ENCODE measurements at places on chromosomes 13 and 19.

DNA sequence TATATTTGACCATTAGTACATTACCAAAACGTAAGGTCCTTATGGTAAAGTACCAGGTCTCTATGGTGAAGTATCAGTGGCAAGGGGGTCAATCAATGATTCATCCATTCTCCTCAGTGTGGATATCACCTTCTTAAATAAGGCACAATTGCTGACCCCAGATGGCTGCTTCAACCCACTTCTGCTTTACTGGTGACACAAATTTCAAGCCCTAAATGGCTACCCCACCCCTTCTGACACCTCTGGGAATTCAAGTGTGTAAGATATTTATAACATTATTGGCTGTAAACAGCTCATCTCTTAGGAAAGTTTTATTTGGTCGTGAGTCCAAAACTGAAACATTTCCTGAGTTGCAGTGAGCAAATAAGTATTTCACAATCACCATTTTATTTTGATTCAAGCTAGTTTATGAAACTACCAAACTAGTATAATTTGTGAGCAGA is 7.9 kb upstream of the WBP4 start:
- DNase-seq, result no peak

DNA sequence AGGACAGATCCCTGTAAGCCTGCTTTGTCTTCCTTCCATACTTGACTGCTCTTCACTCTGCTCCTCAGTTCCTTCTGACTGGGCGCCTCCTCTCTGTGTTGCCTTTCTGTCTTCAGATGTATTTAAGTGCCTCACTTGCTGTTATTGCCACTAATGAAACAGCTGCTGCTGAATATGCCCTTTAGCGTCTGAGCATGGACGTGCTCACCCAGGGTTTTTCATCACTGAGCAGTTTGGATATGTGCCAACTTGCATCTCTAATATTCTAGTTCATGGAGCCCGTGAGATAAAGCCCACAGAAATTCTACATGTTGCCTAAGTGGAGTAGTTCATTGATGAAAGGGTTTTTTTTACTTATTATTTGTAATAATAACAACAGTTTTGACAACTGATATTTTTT is 198.2 kb downstream of the MYO16 start:
- DNase-seq, result no peak

DNA sequence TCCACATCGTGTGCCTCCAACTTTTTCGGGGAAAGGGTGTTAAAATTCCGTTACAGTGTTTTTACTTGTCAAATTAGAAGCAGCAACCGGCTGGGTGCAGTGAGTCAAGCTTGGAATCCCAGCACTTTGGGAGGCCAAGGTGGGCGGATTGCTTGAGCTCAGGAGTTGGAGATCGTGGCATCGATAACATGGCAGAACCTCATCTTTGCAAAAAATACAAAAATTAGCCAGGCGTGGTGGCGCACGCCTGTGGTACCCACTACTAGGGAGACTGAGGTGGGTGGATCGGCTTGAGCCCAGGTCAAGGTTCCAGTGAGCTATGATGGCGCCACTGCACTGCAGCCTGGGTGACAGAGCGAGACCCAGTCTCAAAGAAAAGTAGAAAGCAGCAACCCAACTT is 1.1 kb upstream of the SLC35E1 start:
- DNase-seq, result no peak

DNA sequence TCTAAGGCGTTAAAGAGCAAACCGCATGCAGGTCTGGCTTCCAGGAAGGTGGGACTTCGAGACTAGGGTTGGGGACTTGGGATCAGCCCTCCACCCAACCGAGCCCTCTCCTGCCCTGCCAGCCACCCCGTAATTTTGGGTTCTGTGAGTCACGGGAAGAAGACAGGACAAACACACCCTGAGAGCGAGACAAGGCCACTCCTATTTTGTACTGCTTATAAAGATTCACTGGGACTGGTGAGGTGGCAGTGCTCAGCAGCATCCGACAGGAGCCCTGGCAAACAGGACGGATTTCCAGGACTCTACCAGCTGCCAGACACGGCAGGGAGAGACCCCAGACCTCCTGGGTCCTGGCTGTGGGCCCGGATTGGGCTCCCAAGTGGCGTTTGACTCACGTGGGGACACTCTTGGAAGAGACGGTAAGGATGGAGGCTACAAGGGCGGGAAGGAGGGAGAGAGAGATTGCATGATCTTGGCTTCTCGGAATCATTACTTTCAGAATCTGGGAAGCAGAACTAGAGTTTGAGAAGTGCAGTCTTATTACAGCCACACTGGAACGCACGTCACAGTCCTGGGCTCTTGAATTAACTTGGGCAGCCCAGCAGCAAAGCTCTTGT is at the start of gene C5AR2:
Gene C5AR2 (plus strand): TSS at position 245 of the 617 bp plus-strand sequence. CDS start 8,625 bp downstream, outside the sequence.
- DNase-seq, result no peak

DNA sequence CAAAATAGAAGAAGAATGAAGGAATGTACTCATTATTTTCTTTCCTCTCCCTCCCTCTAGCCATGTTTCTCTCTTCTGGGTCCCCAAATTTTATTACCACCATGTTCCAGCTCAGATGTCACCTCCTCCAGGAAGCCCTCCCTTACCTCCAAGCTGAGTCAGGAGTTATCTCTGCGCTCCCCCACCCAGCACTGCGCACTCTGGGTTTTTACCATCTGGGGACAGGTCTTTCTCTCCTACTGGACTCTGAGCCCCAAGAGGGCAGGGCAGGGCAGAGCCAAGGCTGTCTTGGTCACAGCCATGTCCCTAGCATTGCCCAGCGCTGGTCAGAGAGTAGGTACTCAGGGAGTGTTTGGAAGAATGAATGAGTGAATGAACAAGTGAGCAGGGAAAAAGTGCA is 2.9 kb downstream of the GNG8 start:
- DNase-seq, result no peak

DNA sequence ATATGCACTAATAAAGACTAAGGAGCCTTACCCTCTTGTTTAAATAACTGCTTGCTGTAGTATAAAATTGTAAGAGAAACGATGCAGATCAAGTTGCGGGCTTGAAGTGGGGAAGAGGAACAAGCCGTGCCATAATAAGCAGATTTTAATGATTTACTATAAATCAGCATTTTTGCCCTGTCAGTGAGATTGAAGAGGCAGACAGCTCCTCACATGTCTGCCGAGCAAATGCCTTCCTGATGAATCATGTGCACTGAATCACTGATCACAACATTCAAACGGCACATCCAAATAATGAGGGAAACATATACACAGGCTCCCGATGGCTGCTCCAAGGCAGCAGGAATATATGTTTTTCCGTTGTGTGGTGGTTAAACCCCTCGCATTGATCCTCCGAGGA is 282.9 kb downstream of the TSHZ3 start:
- DNase-seq, result no peak

DNA sequence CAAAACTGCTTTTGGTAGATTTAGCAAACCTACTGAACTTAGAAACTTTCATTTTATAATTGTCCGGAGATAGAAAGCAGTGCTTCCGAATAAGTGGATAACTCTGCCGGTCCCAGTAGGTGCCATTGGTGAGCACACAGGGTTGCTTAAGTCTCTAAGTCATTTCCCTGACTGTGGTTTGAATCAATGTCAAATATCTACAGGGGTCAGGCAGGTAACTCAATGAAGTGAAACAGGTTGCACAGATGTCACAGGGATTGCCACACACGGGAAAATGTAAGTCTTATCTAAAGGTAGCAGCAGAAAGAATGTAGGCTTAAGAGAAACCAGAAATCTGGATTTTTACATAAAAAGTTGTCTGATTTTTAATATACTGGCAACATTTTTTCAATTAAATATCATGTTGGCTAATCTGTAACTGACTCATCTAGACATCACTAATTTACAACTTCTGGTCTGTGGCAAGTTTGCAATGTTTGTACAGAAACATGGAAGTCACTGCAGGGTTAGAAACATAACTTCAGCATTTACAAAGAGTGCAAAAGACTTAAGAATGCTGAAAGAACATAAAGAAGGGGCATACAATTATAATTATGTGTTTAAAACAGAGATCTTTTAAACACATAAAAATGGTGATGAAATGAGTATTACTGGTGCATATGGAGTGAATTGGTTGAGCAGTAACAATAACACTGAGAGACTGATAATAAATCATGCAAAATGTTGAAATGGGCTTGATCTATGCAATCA is 14.3 kb upstream of the LRRC63 start:
- no peak for DNase-seq

DNA sequence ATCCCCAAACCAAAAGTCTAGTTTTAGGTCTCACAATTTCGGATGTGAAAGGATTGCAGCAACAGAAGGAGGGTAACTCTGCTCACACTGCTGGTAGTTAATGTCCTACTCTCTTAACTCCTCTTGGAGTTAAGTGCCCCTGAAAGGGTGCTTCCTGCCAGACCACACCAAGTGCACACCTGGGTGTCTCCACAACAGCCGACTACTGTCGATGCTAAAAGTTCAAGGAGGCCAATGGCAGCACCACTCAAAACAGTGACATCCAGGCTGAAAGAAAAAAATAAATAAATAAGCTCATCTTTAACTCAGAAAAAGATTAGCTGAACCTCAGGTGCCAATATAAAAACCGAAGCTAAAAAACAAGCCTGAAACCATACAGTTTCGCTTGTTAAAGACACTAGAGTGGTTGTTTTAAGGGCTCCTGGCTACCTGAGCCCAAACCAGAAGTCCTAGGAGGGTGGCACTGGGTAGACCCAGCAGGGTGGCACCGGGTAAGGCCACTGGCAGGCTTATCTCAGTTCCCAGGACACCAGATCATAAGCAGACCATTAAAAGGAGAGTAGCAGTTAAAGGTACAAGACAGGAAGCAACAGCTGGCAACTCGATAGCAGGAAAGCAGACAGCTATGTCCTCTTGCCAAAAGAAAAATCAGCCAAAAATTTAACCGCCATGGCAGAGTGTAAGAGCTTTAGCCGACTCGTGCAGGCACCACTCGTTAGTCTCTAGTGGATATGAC is 39.3 kb downstream of the BRD4 start:
- DNase-seq, result no peak

GRCh38 chr13:33132644-33133440 is 116.6 kb downstream of the KL start:
- no peak for DNase-seq

DNA sequence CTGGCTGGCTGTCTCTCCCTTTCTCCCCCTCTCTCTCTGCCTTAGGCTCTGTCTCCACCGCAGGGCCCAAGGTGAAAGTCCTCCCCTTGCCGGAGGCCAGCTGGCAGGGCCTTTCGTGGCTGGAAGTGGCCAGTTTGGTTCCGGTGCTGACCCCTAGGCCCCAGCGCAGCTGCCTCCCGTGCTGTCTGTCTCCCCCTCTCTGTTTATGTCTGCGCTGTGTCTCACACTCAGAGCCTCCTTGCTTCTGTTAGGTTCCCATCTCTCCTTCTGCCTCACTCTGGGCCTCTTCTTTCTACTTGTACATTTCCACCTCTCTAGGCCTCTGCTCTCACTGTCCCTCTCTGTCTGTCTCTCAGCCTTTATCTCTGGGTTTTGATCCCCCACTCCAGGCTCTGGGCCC is 13.1 kb downstream of the CCDC97 start:
- DNase-seq, result no peak

- peak; percentile 78 for DNase-seq
Observed at GRCh38 chr19:32675720-32676185, at the start of gene RGS9BP. Gene RGS9BP (plus strand): TSS chr19:32675848. CDS start chr19:32676264, 416 bp downstream.

DNA sequence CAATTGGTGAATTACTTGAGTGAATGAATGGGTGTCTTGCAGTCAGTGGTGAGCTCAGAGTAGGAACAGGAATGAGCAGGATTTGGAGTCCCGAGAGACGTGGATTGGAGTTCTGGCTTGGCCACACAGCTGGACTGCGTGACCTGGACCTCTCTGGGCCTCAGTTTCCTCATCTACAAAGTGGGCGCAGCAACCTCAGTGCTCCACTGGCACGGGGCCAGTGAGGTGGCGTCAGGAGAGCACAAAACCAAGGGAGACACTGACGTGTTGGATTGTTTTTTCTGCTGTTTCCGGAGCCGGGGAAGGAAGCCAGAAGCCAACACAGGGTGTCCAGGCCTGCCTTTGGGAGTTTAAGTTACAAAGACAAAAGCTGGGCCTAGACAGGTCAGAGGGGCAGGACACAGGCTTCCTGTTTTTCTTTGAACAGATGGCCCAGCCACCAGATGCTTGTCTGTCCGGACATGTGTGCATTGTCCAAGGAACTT is 6.5 kb upstream of the DOCK6 start:
- no peak for DNase-seq

DNA sequence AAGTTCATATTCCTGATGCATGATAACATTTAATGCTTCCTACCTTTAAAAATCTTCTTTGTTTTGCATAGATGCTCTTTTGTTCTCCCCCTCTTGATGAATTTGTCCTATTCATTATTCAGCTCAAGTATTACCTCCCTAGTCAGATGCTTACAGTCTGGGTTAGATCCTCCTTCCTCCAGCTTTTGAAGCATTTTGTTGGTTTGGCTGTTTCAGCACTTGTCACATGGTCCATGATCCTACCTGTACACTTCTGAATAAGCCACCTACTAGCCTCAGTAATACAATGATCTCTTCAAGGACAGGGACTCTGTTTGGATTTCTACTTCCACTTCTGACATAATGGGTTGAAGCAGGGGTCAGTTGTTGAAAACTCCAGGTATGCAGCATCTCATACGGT is 37.4 kb downstream of the N4BP2L1 start:
- no peak for DNase-seq

- DNase-seq, result no peak
Observed at GRCh38 chr13:86992251-86992650, 678.9 kb upstream of the SLITRK5 start.

DNA sequence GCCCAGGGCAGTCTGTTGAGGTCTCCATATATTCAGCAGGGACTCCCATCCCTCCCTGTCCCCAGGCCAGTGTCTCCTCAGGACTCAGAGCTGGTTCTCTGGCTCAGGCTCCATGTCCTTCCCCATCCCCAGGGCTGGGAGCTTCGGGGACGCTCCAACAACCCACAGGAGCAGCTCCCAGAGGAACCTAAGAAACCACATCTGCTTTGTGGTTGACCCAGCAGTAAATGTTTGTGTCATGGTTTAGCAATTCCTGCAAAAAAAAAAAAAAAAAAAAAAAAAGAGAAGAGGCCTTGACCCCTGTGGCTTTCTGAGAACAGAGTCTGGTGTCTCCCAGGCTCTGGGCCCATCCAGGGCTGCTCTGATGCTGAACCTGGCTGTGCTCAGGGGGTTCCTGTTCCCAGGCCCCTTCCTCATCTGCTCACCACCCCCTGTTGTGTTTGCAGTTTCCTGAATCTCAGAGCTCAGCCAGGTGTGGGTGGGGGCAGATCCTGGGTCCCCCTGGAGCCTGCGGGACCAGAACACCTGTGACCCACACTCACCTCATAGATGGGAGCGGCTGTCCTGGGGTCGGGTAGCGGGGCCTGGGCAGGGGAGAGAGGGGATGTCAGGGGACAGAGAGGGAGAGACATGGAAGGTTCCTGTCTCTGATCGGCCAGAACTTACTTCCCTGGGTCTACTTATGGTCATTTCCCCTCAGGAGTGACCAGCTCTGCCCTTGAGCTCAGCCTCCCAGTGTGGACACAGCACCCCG is 25.2 kb upstream of the CEACAM1 start:
- DNase-seq, result no peak

- DNase-seq, result no peak
Observed at GRCh38 chr13:92769046-92769445, 457.6 kb upstream of the GPC6 start.

DNA sequence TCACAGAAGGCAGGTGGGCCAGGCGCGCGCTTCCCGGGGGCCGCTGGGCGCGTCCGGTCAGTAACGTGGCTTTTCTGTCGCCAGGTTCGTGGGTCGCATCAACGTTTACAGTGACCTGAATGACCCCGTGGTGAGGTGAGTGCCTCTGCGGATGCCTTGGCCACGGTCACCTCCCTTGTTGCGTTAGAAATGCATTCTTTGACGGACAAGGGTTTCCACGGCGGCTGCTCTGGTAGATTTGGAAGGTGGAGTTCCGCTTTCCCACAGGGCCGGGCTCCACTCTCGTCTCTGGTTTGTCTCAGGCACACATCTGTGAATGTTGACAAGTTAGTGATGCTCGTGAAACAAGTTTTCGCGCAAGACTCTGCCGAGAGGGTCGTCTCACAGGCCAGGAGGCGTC is 130.0 kb downstream of the ATP11A start:
- no peak for DNase-seq
